ENCODE measurements at places on chromosomes 12 and 14.

DNA sequence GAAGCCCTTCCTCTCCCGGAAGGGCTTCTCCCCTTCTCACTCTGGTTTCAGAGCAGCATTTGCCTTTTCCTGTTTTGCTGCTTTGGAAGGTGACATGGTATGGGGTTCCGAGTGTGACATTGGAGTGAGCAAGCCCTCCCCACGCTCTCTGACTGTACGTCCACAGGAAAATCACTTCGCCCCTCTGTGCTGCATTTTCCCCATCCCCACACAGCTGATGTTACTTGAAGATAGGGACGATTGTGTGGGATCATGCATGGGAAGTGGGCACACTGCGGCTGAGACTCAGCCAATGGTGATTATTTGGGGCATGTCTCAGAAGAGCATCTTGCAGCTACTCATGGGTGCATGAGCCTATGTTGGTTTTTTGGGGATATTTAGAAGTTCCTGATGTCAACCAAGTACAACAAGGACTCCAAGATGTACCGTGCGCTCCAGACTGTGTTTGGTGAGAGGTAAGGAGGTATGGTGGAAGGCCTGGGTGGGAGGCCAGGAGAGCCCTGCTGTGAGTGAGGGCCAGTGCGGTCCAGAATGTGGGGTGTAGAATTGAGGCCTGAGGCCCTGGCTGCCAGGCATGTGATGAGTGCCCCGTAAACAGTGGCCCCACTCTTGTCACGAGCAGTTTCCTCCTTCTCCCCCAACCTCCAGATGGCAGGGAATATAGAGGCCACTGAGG lies 15.1 kb downstream of the CYP46A1 start:
- DNase-seq = no peak

DNA sequence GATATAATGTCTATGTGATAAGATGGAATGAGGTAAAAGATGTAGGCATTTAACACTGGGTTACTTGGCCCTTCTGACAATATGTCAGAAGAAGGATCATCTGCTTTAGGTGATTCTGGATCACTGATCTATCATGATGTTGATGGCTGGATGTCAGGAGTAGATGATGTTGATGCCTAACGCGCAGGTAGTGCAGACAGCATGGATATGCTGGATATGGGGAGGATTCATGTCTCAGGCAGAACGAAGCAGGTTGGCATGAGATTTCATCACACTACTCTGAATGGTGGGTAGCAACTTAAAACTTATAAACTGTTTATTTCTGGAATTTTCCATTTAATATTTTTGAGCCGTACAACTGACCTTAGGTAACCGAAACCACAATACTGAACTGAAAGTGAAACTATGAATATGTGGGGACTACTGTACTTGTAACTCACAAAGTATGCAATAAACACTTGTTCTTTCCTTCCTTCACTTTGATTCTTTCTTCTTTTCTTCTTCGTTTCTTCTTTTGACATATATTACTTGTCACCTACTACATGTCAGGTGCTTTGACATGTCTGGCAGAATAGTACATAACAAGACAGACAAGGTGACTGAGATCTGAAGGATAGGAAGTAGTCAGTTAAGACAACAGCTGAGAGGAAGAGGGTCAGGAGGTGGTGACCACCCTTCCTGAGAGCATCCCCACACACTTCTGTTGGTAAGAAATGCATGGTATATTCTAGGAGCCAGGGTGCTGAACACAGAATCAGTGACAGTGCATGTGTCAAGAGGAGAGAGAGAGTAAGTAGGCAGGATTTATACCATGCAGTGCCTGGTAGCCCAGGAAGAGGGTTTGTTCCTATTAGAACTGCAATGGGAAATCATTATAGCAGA lies 238.8 kb downstream of the PPFIA2 start:
- DNase-seq = no peak

GRCh38 chr14:91653451-91653850 lies 78.4 kb downstream of the CATSPERB start:
- DNase-seq = no peak

GRCh38 chr12:48183876-48184548 lies 568 bp downstream of the CCDC184 start:
- no peak for DNase-seq

GRCh38 chr12:91103624-91104023 lies 7.7 kb downstream of the LUM start:
- no peak for DNase-seq

GRCh38 chr14:47302121-47302520 lies 373.3 kb downstream of the MDGA2 start:
- no peak for DNase-seq
